ENCODE measurements at places on chromosomes 12 and 14.
A peak's percentile ranks its signal among the peaks of the same experiment; 100 is the strongest.

- peaks cover 33% of the 10 kb centered on the region for H3K4me1 ChIP-seq
- no peak for DNase-seq
- no peaks in the 10 kb centered on the region for H3K36me3 ChIP-seq
Observed at GRCh38 chr12:52871291-52872039, 22.7 kb upstream of the KRT78 start.

- no peak overlapping the region for H3K4me3 ChIP-seq
- H3K27ac ChIP-seq: no peak overlapping the region
Observed at GRCh38 chr12:1933342-1934051, 15.0 kb upstream of the CACNA2D4 start.

GRCh38 chr12:119169150-119169549 is 9.6 kb upstream of the HSPB8 start:
- H3K4me1 ChIP-seq: no peaks in the 10 kb centered on the region
- DNase-seq: no peak
- H3K27me3 ChIP-seq: no peaks in the 10 kb centered on the region
- H3K36me3 ChIP-seq: no peaks in the 10 kb centered on the region
- H3K27ac ChIP-seq: no peak overlapping the region
- no peak overlapping the region for H3K4me3 ChIP-seq

- no peaks in the 10 kb centered on the region for H3K36me3 ChIP-seq
- H3K27ac ChIP-seq: no peak overlapping the region
- no peaks in the 10 kb centered on the region for H3K4me1 ChIP-seq
- no peak for DNase-seq
Observed at GRCh38 chr12:101855364-101855884, 22.0 kb upstream of the DRAM1 start.

DNA sequence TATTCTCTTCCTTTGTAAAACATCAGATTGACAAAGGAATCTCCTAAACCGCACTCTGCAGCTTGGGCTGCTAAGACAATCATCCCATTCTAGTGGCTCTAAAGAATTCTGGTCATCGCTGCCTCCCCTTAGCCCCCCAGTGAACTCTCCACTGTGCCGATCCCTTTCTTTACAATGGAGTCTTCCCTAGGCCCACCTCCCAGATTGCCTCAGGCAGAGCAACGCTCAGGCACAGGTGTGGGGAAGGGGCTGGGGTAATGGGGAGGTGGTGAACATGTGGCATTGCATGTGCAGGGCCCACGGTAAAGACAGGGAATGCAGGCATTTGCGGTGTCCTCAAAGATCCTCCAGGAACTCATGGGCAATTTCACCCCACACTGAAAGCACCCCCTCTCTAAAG is 86.3 kb downstream of the PLEKHG3 start:
- no peaks in the 10 kb centered on the region for H3K36me3 ChIP-seq
- no peak overlapping the region for H3K4me3 ChIP-seq
- H3K4me1 ChIP-seq: no peaks in the 10 kb centered on the region
- no peak overlapping the region for H3K27ac ChIP-seq
- DNase-seq: no peak

GRCh38 chr12:54378796-54379397 is 5.6 kb downstream of the ZNF385A start:
- H3K27ac ChIP-seq: no peak overlapping the region
- H3K27me3 ChIP-seq: peaks cover 9% of the 10 kb centered on the region
- DNase-seq: peak; percentile 57
- peaks cover 5% of the 10 kb centered on the region for H3K4me1 ChIP-seq
- no peaks in the 10 kb centered on the region for H3K36me3 ChIP-seq
- peak overlapping the region; percentile 21 for H3K4me3 ChIP-seq

GRCh38 chr12:120984351-120984898 is 6.1 kb downstream of the HNF1A start:
- no peaks in the 10 kb centered on the region for H3K27me3 ChIP-seq
- peaks cover 50% of the 10 kb centered on the region for H3K4me1 ChIP-seq
- no peak overlapping the region for H3K4me3 ChIP-seq
- H3K36me3 ChIP-seq: peaks cover 22% of the 10 kb centered on the region

- peaks cover 57% of the 10 kb centered on the region for H3K4me1 ChIP-seq
- peak; percentile 94 for DNase-seq
- H3K4me3 ChIP-seq: peak overlapping the region; percentile 55
- H3K36me3 ChIP-seq: peaks cover 10% of the 10 kb centered on the region
- H3K27ac ChIP-seq: peak overlapping the region; percentile 98
Observed at GRCh38 chr14:104687601-104688504, 1.6 kb upstream of the INF2 start.

- no peaks in the 10 kb centered on the region for H3K27me3 ChIP-seq
- no peak overlapping the region for H3K4me3 ChIP-seq
- H3K4me1 ChIP-seq: peaks cover 16% of the 10 kb centered on the region
- peaks cover 24% of the 10 kb centered on the region for H3K36me3 ChIP-seq
- DNase-seq: no peak
Observed at GRCh38 chr12:11861155-11861863, 209.4 kb upstream of the BCL2L14 start.
